Dermis microvascular lymphatic vessel endothelial cell (primary cell): ENCODE measurements at places on chromosomes 16 and 17. TPM values are rescaled to one million over a fixed set of nuclear protein-coding genes. Genes with fewer than 3 reads are reported as not detected.

GDPD1 gene
- 0.90 and 1.1 TPM in 2 replicates for total RNA-seq

CLEC18A gene
- 0.13 TPM in 2 replicates for total RNA-seq

ZNF23 gene
- total RNA-seq, result 2.4 and 3.8 TPM in 2 replicates

OR1D5 gene
- not detected in 2 replicates for total RNA-seq

CHST4 gene
- not detected in 2 replicates for total RNA-seq

TBC1D3B gene
- 0.64 and 2.0 TPM in 2 replicates for total RNA-seq

TP53TG3B gene
- total RNA-seq, result not detected in 2 replicates

AATK gene
- total RNA-seq, result 1.5 and 2.9 TPM in 2 replicates

NPIPB8 gene
- total RNA-seq, result 0.13 and 0.26 TPM in 2 replicates

RNF166 gene
- 9.1 and 13.0 TPM in 2 replicates for total RNA-seq

AOC3 gene
- 0.26 and 0.89 TPM in 2 replicates for total RNA-seq

NACA2 gene
- not detected in 2 replicates for total RNA-seq

TMEM11 gene
- 16.9 and 21.7 TPM in 2 replicates for total RNA-seq

SPATA33 gene
- 1.0 and 1.5 TPM in 2 replicates for total RNA-seq

TNK1 gene
- total RNA-seq, result 2.1 and 2.3 TPM in 2 replicates

SMG6 gene
- total RNA-seq, result 26.3 and 42.7 TPM in 2 replicates

P2RX5 gene
- total RNA-seq, result 0.13 and 0.77 TPM in 2 replicates
